ENCODE measurements at places on chromosomes 3 and 15. TPM values are rescaled to one million over a fixed set of nuclear protein-coding genes. Genes with fewer than 3 reads are reported as not detected.

Gene CELSR3
- total RNA-seq: 5.2 TPM

Gene SLC28A1
- total RNA-seq: 0.17 TPM

Gene CLDN16
- total RNA-seq: 12.0 TPM

DNA sequence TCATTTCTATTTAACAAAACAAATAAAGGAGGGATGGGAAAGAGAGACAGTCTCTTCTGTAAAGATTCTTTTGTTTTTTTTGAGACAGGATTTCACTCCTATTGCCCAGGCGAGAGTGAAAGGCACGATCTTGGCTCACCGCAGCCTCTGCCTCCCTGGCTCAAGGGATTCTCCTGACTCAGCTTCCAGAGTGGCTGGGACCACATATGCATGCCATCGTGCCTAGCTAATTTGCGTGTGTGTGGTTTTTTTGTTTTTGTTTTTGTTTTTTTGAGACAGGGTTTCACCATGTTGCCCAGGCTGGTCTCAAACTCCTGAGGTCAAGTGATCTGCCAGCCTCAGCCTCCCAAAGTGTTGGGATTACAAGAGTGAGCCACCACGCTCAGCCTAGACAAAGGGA is 23.3 kb downstream of the STAG1 start:
- DNase-seq: peak; percentile 31

- DNase-seq: no peak
Measured at GRCh38 chr3:77303955-77304699, 264.2 kb downstream of the ROBO2 start.

GRCh38 chr15:96418146-96418545 is 87.6 kb downstream of the NR2F2 start:
- peak; percentile 21 for DNase-seq

Data from kidney epithelial cell (primary cell).